Hepatic stellate cell (primary cell): ENCODE measurements at places on chromosomes 11 and 22.

GRCh38 chr11:77202941-77203900, 75.2 kb downstream of the MYO7A start:
- no peak for DNase-seq

DNA sequence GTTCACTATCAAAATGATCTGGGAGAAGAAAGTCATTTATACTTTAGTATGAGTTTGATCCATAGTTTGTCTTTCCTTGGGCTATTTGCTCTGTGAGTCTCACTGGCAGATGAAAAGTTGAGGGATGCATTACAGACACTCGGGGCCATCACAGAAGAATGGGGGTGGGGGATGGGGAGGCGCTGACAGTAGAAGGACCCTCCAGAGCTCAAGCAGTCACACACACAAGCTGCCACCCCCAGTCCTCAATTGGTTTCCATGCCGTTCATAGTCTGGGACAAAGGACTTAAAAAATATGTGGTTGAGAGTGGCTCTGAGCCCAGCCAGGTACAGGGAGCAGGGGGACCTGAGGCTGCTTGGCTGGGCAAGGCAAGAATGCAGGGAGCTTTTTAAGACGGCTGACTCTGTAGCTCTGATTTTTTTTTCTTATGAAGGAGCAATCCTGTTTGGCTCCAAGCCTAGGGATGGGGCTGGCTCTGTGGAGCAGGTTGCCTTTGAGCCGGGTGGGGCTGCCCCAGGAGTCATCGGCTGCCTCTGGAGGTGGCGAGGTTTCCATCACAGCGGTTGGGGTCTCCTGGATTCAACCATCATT, 13.3 kb upstream of the ANO1 start:
- DNase-seq = no peak

DNA sequence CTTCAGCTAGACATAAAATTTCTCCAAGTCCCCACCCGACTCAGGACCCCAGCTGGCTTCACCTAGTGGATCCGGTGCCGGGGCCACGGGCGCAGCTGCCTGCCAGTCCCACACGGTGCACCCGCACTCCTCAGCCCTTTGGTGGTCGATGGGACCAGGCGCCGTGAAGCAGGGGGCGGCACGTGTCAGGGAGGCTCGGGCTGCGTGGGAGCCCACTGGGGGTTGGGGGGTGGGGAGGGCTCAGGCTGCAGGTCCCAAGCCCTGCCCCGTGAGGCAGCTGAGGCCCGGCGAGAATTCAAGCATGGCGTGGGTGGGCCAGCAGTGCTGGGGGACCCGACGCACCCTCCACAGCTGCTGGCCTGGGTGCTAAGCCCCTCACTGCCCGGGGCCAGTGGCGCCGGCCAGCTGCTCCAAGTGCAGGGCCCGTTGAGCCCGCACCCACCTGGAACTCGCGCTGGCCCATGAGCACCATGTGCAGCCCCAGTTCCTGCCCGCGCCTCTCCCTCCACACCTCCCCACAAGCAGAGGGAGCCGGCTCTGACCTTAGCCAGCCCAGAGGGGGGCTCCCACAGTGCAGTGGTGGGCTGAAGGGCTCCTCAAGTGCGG, 747.0 kb downstream of the FAM181B start:
- no peak for DNase-seq

DNA sequence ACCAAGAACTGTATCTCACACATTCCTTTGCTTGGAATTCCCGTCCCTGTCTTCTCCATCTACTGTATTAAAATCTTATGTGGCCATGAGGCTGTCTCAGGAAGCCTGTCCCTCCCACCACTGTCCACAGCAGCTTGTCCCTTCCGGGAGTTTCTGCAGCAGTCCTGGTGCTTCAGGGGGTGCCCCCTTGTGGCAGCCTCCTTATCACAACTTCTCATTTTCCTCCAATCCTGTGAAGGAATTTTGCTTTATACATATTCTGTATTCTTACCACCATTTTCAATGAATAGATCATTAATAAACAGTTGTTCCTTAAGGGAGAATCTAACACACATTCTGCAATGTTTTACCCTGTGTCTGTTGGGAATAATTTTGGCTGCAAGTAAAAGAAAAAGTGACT, 220.4 kb upstream of the RAG2 start:
- DNase-seq = no peak

DNA sequence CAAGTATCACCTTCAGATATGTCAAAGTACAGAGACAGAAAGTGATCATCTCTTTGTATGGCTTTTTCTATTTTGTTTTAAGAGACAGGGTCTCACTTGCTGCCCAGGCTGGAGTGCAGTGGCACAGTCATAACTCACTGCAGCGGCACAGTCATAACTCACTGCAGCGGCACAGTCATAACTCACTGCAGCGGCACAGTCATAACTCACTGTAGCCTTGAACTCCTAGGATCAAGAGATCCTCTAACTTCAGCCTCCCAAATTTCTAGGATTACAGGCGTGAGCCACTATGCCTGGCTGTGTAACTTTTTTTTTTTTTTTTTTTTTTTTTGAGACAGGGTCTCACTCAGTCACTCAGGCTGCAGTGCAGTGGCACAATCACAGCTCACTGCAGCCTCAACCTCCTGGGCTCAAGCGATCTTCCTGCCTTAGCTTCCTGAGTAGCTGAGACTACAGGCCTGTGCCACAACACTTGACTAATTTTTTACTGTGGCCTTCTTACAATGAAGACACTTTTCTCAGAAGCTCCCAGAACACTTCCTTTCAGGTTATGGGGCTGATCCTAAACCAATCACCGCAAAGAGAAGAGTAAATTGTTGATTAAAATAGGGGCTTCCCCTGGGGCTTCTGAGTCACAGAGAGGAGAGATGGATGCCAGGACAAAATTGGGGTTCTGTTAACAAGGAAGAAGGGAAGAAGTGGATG, 9.0 kb upstream of the HIKESHI start:
- no peak for DNase-seq

GRCh38 chr22:44119669-44120313, 60.9 kb upstream of the PARVG start:
- DNase-seq = no peak

GRCh38 chr11:116342148-116342547, 430.6 kb downstream of the BUD13 start:
- no peak for DNase-seq

DNA sequence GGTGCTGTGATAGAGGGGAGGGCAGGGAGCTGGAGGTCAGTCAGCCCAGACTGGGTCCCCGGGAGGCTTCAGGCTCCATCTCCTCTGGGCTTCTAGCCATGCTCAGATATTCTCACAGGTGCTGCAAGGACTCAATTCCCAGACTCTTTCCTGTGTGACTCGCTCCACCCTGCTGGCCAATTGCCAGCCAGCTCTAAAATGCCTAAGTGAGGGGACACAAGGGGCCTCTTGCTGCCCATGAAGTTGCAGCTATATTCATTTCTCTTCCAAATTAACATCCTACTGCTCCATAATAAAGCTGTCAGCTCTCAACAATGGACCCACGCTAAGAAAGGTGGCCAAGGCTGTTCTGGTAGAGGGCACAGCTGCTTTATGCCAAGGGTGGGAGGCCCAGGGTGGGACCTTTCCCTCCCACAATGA, 101.5 kb downstream of the PLEKHA7 start:
- no peak for DNase-seq

DNA sequence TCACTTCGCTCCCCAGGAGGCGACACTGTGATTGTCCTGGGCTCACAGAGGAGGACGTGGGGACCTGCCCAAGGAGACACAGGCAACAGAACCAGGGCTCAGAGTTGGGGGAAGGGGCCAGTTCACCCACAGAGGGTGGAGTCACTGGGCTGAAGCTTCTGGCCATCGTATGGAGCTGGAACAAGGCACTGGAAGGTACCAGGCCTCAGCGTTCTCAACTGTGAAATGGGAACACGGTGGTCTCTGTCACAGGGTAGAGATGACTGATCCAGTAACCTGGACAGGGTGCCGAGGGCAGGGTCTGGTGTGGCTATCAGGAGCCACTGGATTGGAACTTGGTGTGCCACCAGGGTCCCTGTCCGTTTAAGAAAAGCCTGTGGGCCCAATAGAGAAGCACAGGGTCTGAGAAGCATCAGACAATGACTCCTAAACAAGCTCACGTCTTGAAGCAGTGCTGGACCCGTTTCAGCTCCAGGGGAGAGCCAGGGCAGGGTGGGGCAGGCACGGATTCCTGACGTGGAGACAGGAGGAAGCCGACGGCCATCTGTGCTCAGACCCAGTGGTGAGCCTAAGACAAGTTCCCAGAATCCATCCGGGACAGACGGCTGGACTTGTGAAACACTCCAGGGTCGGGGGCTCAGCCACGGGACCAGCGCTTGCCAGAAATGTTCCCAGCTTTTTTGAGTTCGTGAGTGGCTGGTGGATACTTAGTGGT, 25.0 kb upstream of the KCNQ1OT1 start:
- no peak for DNase-seq

- peak; percentile 85 for DNase-seq
Measured at GRCh38 chr22:20857838-20858614, 585 bp downstream of the PI4KA start.

GRCh38 chr22:21690401-21690801, 24.6 kb downstream of the PPIL2 start:
- DNase-seq = no peak

DNA sequence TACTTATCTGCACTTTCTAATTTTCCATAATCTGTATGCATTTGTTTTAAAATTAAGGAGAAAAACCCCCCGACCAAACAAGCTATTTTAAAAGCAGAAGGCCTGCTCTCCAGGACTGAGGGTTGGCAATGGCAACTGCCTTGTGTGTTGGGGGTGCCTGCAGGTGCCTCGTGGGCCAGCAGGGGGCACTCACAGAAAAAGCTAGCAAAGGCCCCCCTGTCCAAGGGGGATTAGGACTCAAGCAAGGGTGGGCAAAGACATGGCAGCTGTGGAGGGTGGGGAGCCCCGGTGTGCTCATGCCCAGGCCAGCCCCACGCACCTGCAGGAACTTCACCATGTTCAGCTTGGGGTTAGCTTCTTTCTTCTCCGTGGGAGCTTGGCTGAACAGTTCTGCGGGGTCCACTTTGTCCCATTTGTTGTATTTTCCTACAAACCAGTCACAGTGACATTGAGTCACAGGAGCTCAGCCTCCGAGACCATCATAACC, 10.3 kb downstream of the TOP3B start:
- DNase-seq = peak; percentile 81
